ENCODE measurements at places on chromosomes 6 and 20. TPM values are rescaled to one million over a fixed set of nuclear protein-coding genes. Genes with fewer than 3 reads are reported as not detected.

Gene ACTL10
- total RNA-seq: 4.8 TPM

Gene MAP1LC3A
- total RNA-seq: 94.4 TPM

Gene C6orf52
- total RNA-seq: 0.69 TPM

Gene EYA4
- total RNA-seq: 0.17 TPM

Gene ULBP1
- 0.09 TPM for total RNA-seq

Measured in mucosa of gallbladder (tissue), 1 donor.